ENCODE measurements at places on chromosomes 16 and 17.

DNA sequence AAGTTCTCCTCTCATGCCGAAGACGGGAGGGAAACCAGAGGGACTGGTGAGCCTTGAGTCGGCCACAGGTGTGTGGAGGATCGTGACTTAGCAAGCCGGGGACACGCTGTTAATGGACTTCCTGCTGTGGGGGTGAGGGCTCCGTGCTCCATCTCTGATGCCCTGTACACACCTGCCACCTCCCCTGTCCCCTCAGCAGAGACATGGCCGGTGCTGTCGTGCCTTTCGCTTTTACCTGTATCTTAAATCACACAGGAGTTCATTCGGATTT lies 75.9 kb upstream of the ZNF750 start:
- DNase-seq: no peak

- DNase-seq: no peak
These were observed 27.5 kb downstream of the TBX21 start for GRCh38 chr17:47760409-47761140.

- no peak for DNase-seq
These were observed 23.2 kb downstream of the LITAF start for GRCh38 chr16:11563493-11564040.

GRCh38 chr17:17412326-17412725 lies 64.5 kb upstream of the MED9 start:
- DNase-seq: no peak

DNA sequence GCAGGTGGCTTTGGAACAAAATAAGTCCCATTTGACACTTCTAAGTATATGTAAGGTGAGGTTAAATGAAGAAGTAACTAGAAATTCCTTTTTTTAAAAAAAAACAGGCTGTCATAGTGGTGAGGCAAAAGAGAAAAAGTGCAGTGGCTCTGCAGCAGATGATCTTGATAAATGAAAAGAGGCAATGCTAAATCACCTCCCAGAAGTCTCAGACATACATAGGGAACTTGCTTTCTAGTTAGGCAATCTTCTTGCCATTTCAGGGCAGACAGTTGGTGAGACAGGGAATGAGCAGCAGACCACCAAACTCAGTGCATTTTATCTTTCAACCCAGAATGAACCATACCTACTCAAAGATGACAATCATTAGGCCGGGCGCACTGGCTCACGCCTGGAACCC lies 90.8 kb downstream of the MYO1D start:
- no peak for DNase-seq

DNA sequence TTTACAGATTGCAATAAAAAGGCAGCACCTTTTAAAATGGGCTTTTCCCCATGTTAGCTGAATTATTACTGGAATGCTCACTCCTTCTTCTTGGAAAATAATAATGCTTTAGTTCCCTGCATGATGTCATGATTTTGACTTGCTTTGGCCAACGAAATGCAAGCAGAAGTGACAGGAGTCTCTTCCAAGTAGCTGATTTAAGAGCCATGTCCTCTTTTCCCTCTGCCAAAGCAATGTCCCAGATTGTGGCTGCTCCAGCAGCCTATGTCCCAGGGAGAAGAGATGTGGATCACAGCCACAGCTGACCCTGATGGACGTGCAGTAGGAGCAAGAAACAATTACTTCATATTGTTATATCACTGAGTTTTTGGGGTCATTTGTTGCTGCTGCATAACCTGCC lies 246.6 kb downstream of the HAPSTR1 start:
- DNase-seq: no peak

DNA sequence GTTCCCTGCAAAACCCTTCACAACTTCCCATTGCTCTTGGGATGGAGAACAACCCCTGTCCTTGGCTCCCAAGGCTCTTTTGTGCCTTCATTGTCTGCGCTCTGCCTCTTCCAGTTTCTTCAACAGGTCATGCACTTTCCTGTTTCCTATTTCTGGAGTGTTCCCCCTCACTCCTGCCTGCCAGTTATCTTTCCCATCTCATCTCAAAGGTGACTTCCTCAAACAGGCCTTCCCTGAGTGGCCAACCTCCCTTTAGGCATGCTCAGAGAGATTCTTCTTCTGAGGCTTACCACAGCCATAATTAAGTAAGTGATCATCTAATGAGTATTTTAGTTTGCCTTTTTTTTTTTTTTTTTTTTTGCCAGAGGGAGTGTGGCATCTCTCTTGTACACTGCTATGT lies 2.9 kb upstream of the CYLD start:
- no peak for DNase-seq

All from AG04450 (cell line).